Activated CD4-positive, alpha-beta T cell treated with anti-CD3 and anti-CD28 coated beads, Interleukin-2, amount 10 ng/mL, durations not matched to agents 24 days and 14 days (primary cell): ENCODE measurements at places on chromosomes 16 and 17. TPM values are rescaled to one million over a fixed set of nuclear protein-coding genes. Genes with fewer than 3 reads are reported as not detected.

GRCh38 chr17:67137860-67138259, 93.5 kb downstream of the CACNG1 start:
- H3K4me1 ChIP-seq: peaks cover 29% of the 10 kb centered on the region
- no peaks in the 10 kb centered on the region for H3K27me3 ChIP-seq
- DNase-seq: no peak
- H3K27ac ChIP-seq: no peak overlapping the region

DNA sequence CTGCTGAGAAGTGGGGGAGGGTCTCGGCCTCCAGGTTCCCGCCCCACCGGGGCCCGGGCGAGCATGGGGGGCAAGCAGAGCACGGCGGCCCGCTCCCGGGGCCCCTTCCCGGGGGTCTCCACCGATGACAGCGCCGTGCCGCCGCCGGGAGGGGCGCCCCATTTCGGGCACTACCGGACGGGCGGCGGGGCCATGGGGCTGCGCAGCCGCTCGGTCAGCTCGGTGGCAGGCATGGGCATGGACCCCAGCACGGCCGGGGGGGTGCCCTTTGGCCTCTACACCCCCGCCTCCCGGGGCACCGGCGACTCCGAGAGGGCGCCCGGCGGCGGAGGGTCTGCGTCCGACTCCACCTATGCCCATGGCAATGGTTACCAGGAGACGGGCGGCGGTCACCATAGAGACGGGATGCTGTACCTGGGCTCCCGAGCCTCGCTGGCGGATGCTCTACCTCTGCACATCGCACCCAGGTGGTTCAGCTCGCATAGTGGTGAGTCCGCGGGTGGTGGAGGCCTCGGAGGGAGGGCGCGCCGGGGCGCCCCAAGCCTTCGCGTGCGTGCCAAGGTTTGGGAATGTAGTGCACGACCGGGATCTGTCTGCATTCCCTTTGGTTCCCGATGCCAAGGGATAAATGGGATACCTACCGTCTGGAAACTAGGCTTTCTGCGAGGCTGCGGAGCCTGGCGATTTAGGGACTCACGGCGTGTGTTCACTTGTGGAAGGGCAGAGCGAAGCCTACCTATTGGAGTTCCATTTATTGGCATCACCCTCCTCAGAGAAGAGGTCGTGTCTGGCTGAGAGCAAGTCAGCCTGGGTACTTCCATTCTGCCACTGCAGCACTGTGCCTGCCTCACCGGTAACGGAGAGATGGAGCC, 1.0 kb downstream of the ZNRF1 start:
- H3K27me3 ChIP-seq: peaks cover 7% of the 10 kb centered on the region
- DNase-seq: peak; percentile 89
- peaks cover 45% of the 10 kb centered on the region for H3K4me1 ChIP-seq

DNA sequence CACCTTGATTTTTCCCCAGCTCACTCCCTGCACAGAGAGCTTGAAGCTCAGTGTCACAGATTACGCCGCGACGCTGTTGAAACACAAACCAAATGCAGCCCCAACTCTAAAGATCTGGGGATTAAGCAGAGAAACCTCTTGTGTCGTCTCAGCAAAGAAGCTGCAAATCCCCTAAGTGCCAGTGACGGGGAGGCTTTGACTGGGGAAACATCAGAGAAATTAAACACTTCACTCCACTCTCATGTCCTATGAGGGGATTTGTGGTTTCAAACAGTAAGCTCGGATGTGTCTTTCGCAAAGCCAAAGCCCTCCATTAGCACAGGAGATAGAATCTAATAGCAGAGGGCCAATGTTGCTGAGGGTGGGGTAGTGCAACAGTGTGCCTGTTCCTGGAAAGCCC, 233.7 kb downstream of the HS3ST4 start:
- no peaks in the 10 kb centered on the region for H3K4me1 ChIP-seq
- H3K27ac ChIP-seq: no peak overlapping the region
- H3K27me3 ChIP-seq: no peaks in the 10 kb centered on the region

GRCh38 chr17:7555320-7555948, 3.1 kb upstream of the TNFSF13 start:
- H3K4me3 ChIP-seq: no peak overlapping the region
- peaks cover 36% of the 10 kb centered on the region for H3K36me3 ChIP-seq
- H3K27ac ChIP-seq: peak overlapping the region; percentile 68
- no peak for DNase-seq
- no peaks in the 10 kb centered on the region for H3K27me3 ChIP-seq

DNA sequence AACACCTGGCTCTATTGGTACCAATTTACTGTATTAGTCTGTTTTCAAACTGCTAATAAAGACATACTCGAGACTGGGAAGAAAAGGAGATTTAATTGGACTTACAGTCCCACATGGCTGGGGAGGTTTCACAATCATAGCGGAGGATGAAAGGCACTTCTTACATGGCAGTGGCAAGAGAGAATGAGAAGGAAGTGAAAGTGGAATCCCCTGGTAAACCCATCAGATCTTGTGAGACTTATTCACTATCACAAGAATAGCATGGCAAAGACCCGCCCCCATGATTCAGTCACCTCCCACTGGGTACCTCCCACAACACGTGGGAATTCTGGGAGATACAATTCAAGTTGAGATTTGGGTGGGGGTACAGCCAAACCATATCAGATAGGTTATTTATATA, 22.6 kb upstream of the GOSR1 start:
- no peak for DNase-seq
- no peaks in the 10 kb centered on the region for H3K27me3 ChIP-seq
- H3K36me3 ChIP-seq: peaks cover 49% of the 10 kb centered on the region
- H3K27ac ChIP-seq: no peak overlapping the region

GRCh38 chr17:19022747-19023146, 18.2 kb upstream of the FAM83G start:
- H3K27ac ChIP-seq: no peak overlapping the region
- peaks cover 15% of the 10 kb centered on the region for H3K36me3 ChIP-seq
- no peak for DNase-seq
- H3K4me3 ChIP-seq: no peak overlapping the region
- peaks cover 13% of the 10 kb centered on the region for H3K4me1 ChIP-seq

DNA sequence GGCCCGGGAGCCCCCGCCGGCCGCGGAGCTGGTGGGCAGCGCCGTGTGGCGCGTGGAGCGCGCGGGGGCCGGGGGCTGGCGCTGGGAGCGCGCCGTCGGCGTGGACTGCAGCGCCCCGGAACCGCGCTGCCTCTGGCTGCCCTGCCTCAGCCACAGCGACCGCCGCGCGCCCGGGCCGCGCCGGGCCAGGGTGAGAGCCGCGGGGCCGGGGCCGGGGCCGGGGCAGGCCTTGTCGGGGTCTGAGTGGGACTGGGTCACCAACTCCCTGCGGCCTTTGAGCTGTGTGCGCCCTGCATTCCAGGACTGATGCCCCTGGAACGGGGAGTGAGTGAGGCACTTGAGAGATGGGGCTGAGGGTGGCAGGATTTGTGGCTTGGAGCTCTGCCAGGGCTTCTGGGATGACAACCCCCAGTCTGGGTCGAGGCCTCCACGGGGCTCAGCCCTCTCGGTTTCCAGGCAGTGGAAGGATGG, 25.7 kb downstream of the ARHGAP23 start:
- no peak for DNase-seq
- peaks cover 5% of the 10 kb centered on the region for H3K4me1 ChIP-seq
- H3K27me3 ChIP-seq: peaks cover 46% of the 10 kb centered on the region
- H3K27ac ChIP-seq: no peak overlapping the region

- no peak overlapping the region for H3K27ac ChIP-seq
- H3K36me3 ChIP-seq: peaks cover 61% of the 10 kb centered on the region
- H3K27me3 ChIP-seq: no peaks in the 10 kb centered on the region
- peaks cover 3% of the 10 kb centered on the region for H3K4me1 ChIP-seq
- no peak overlapping the region for H3K4me3 ChIP-seq
Observed at GRCh38 chr17:45101883-45102811, 30.2 kb downstream of the PLCD3 start.

DNA sequence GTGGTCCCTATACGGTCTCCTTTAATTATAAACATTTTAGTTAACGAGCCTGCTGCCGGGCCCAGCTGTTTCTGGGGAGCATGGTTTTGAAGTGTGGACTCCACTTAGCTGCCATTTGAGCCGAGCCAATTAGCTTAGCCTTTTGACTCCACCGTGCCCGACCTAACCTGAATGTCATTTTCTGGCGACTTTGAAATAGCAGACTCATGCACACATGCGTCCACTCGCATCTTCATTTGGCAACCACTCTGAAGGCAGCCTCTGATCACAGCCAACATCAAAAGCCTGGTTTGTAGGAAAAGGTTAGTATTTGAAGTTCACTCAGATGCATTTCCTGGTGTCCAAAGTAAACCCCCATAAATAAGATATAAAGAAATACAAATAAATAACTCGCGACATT, 16.8 kb downstream of the AXIN2 start:
- H3K4me1 ChIP-seq: peaks cover 6% of the 10 kb centered on the region
- no peak overlapping the region for H3K27ac ChIP-seq
- no peak overlapping the region for H3K4me3 ChIP-seq
- peaks cover 13% of the 10 kb centered on the region for H3K27me3 ChIP-seq
- DNase-seq: no peak
- peaks cover 44% of the 10 kb centered on the region for H3K36me3 ChIP-seq

GRCh38 chr17:3886776-3887175, 6.1 kb downstream of the CAMKK1 start:
- peak overlapping the region; percentile 76 for H3K27ac ChIP-seq
- peak overlapping the region; percentile 53 for H3K4me3 ChIP-seq
- peaks cover 27% of the 10 kb centered on the region for H3K4me1 ChIP-seq
- DNase-seq: peak; percentile 67
- peaks cover 6% of the 10 kb centered on the region for H3K27me3 ChIP-seq

DNA sequence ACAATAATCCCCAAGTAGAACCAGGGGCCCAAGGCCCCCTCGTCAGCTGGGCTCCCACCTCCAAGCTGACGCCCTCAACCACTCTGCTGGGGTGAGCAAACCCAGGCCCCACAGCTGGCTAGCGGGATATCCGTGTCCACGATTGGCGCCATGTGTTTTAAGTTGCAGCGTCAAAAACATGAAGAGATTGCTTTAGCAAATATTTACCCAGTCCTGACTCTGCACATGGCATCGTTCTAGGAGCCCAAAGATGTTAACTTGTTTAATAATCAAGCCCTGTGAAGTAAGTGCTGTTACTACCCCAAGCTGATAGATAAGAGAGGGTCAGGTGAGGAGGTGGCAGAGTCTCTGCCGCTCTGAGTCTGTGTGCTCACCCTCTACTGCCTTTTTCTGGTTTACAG, 344 bp upstream of the SEPTIN12 start:
- peaks cover 4% of the 10 kb centered on the region for H3K4me1 ChIP-seq
- H3K27ac ChIP-seq: no peak overlapping the region
- peaks cover 1% of the 10 kb centered on the region for H3K27me3 ChIP-seq
- H3K36me3 ChIP-seq: no peaks in the 10 kb centered on the region
- H3K4me3 ChIP-seq: no peak overlapping the region
- DNase-seq: no peak

- H3K36me3 ChIP-seq: no peaks in the 10 kb centered on the region
- peak overlapping the region; percentile 92 for H3K27ac ChIP-seq
- peak; percentile 94 for DNase-seq
- H3K27me3 ChIP-seq: no peaks in the 10 kb centered on the region
- H3K4me1 ChIP-seq: peaks cover 17% of the 10 kb centered on the region
- peak overlapping the region; percentile 98 for H3K4me3 ChIP-seq
Observed at GRCh38 chr16:2904100-2904921, 7.4 kb upstream of the FLYWCH1 start.

DNA sequence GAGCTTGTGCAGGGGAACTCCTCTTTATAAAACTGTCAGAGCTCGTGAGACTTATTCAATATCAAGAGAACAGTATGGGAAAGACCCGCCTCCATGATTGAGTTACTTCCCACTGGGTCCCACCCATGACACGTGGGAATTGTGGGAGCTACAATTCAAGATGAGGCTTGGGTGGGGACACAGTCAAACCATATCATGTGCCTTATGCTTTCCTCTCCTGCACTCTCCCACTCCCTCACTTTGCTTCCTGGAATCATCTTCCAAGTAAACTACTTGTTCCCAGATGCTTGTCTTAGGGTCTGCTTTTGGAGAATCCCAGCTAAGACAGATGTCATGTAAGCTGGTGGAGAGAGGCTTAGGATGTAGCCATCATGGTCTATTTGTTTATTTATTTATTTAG, 271.2 kb downstream of the HAPSTR1 start:
- H3K36me3 ChIP-seq: no peaks in the 10 kb centered on the region
- H3K4me3 ChIP-seq: no peak overlapping the region
- DNase-seq: no peak
- H3K27me3 ChIP-seq: no peaks in the 10 kb centered on the region
- no peaks in the 10 kb centered on the region for H3K4me1 ChIP-seq

GRCh38 chr16:58658796-58659211, 25.8 kb downstream of the SLC38A7 start:
- no peak overlapping the region for H3K27ac ChIP-seq
- no peaks in the 10 kb centered on the region for H3K27me3 ChIP-seq
- no peak for DNase-seq
- no peaks in the 10 kb centered on the region for H3K36me3 ChIP-seq

DNA sequence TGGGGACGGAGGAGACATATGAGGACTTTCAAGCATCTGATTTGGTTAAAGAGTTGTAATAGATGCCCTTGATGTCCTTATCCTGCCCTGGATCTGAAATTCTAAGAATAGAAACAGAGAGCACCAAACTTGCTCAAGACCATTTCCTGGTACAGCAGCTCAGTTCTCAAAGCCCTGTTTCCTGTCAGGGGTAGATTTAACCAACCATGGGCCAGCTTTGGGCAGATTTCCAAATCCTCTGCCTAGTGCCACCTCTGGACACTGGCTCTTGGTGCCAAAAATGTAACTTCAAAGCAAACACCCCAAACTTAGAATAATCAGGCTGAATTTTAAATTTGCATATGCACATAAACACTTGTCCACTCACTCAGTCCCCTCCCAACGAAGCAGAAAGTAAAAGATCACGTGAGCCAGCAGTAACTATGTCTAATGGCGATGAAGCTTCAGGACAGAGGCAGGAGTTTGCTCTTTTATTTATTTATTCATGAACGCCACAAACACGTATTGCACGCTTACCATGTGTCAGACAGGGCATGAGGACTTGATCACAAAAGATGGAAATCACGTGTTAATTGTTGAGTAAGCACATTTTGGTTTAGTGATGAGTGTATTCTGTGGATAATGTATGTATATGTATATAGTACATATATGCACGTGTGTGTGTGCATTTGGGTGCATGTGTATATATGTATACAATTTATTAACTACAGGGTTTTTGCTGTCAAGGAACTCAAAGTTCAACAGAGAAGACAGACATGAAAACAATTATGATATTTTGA, 23.1 kb upstream of the SDK2 start:
- peak; percentile 78 for DNase-seq
- H3K27me3 ChIP-seq: peaks cover 17% of the 10 kb centered on the region
- peak overlapping the region; percentile 26 for H3K27ac ChIP-seq
- H3K36me3 ChIP-seq: peaks cover 4% of the 10 kb centered on the region
- peaks cover 23% of the 10 kb centered on the region for H3K4me1 ChIP-seq

The LPO gene
- total RNA-seq: not detected in 2 replicates

The OR4D1 gene
- total RNA-seq: 0.07 and 0.14 TPM in 2 replicates

The ABCA3 gene
- total RNA-seq: 8.3 and 9.2 TPM in 2 replicates

The SLC5A11 gene
- not detected in 2 replicates for total RNA-seq
